ENCODE measurements at places on chromosomes 16 and 17.

DNA sequence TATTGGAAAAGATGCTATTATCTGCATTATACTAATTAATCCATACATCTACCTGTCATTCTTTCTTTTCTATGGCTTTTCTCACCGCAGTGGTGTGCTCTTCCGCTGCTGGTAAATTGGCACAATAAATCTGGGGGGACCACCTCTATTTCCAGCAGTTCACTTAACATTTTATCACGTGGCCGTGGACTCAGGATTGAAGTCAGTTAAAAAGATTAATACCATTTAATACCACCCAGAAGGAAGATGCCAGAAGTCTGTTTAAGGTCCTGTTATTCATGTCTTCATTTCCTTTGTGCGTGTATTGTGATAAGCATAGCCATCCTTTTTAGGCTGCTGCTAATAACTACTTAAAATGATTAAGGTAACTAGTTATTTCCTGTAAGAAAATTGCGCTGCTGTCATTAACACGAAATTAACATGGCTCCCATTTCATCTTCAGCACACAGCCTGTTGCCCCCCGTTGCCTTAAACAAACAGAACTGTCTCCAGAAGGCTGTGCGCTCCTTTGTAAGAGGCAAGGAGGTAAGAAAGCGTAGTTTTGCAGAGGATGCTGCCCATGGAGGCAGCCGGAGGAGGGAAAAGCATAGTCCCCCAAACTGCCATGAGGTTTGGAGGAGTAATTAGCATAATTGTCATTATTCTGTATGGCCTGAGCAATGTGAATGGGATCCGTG lies 414.4 kb downstream of the UTP18 start:
- no peak for DNase-seq

DNA sequence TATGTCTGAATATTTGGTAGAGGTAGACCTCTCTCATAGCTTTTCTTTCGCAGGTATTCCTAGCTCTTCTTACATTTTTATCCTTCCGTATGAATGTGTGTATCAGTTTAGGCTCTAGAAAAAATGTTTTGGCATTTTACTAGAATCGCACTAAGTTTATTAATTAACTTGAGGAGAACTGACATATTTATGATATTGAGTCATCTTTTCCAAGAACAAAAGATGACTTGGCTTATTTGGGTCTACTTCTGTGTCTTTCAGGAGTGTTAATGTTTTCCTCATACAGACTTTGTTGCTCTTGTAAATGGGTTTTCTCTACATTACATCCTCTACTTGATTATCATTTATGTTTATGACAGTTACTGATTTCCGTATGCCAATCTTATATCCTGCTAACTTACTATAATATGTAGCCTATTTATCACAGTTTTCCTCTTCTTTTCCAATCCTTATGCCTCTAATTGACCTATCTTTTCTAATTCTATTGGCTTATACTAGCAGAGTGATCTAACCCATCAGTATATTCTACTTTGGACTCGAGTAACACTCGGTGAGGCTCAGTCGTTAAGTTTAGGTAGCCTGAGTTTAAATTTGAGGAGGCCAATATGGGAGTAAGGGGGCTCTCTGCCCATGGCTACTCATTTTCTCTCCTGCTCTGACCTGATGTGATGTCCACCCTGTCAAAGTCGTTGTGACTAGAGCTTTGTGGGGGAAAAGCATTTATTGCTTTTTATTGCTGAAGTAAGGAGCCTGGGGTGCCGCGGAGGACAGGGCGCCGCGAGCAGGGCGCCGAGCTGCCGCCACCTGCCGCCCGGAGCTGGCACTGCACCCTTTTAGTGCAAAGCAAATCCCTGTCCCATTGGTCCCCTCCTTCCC lies 20.0 kb downstream of the ST6GALNAC1 start:
- peak; percentile 54 for DNase-seq

DNA sequence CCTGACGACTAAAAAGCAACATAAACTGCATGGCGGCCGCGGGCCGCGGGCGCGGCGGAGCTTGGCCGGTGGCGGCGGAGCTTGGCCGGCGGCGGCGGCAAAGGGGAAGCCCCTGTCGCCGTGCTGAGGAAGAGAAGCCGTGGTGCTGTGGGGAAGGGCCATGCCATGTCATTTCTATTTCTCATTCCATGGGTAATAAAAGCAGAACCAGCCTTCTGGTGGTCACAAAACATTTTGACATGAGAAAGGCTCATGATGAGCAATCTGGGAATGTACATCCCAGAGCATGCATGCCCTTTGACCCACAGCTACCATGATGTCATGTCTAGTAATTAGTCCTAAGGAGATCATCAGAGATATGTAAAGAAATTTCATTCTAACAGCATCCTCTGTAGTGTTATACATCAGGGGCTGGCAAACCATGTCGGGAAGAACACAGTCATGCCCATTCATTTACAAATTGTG lies 23.9 kb upstream of the HEATR6 start:
- peak; percentile 57 for DNase-seq

- no peak for DNase-seq
Observed at GRCh38 chr17:45127548-45128300, 4.6 kb downstream of the PLCD3 start.

GRCh38 chr16:89495121-89495520 lies 4.8 kb upstream of the ANKRD11 start:
- DNase-seq: peak; percentile 56

DNA sequence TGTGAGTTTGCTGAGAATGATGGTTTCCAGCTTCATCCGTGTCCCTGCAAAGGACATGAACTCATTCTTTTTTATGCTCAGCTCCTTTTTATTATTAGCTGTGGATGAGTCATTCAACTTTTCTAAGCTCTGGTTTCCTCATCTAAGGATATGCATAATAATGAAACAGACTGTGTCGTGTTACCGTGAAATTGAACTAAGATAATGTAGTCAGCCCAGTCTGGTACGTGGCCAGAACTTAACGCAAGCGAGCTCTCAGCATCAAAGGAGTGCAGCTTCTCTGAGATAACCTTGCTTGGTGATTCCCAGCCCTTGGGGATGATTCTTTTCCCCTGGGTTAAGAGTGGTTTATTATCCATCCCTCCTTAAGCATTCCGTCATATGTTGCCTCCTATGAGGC lies 454.3 kb upstream of the EEF2KMT start:
- DNase-seq: no peak

DNA sequence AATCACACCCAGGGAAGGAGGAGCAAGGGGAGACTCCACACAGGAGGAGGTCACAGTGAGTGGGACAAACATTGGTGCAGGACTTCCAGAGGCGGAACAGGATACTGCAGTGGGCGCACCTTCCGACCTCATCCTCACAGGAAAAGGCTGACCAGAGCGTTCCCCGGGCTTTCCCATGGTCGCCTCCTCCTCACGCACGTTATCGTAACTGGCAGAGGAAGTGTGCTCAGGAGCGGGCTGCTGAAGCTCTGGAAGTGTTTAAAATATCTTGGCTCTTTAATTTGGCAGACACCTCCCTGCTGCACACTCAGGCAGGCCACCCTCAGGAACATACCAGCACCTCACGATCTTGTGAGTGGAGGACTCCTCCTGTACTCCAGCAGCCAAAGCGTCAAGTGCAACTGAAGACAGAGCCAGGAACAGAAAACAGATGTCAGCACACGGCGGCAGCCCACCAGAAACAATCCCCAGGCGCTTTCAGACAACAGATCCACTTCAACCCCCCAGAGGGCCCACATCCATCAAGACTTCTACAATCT lies 17.5 kb downstream of the FANCA start:
- DNase-seq: no peak
